ENCODE measurements at places on chromosomes 2 and 18.
A peak's percentile ranks its signal among the peaks of the same experiment; 100 is the strongest.

DNA sequence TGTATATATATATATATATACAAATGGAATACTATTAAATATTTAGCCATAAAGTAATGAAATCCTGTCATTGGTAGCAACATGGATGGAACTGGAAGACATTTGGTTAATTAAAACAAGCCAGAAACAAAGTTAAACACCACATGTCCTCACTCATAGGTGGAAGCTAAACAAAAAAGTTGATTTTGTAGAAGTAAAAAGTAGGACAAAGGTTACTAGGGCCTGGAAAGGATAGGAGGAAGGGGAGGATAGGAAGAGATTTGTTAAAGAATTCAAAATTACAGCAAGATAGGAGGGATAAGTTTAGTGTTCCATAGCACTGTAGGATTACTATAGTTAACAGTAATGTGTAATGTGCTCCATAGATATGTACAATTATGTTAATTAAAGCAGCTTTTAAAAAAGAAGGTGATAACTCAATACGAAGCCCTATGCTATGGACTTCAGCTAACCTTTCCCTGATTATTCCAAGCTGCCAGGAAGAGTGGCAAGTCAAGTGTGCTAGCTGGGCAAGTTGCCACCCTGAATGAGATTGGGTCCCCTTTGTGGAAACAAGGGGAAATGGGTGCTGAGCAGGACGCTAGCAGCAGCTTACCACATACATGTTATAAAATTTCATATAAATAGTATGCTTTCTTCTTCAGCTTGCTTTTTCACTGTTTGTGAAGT, 12.3 kb downstream of the MERTK start:
- no peak for DNase-seq

DNA sequence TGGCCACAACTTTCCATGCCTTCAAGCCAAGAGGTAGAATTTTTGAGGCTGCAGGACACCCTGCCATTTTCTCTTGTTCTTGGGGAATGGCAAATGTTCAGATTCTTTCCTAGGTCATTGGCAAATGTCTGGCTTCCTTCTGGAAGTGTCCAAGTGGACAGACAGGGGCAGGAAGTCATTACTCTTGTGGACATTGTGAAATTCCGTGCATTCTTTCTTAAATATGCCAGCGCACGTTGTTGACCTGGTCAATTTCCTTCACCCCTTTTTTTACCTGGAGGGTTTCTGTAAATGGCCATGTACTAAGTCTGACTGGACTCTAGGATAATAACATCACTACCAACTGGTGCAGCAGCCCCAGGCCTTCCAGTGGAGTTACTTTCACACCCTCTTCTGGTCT, 13.9 kb downstream of the ASB18 start:
- DNase-seq = no peak

DNA sequence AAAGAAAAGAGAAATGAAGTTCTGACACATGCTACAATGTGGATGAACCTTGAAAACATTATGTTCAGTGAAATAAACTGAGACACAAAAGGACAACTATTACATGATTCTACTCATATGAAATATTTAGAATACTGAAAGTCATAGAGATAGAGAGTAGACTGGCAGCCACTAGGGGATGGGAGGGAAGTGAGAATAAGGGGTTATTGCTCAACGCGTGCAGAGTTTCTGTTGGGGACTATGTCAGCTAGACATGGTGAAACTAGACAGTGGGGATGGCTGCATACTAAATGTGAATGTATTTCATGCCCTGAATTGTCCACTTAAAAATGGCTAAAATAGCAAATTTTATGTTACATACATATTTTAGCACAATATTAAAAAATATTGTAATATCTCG, 108.7 kb upstream of the ATL2 start:
- no peak for DNase-seq

- no peak for DNase-seq
Observed at GRCh38 chr18:9762526-9762925, 54.4 kb downstream of the RAB31 start.

DNA sequence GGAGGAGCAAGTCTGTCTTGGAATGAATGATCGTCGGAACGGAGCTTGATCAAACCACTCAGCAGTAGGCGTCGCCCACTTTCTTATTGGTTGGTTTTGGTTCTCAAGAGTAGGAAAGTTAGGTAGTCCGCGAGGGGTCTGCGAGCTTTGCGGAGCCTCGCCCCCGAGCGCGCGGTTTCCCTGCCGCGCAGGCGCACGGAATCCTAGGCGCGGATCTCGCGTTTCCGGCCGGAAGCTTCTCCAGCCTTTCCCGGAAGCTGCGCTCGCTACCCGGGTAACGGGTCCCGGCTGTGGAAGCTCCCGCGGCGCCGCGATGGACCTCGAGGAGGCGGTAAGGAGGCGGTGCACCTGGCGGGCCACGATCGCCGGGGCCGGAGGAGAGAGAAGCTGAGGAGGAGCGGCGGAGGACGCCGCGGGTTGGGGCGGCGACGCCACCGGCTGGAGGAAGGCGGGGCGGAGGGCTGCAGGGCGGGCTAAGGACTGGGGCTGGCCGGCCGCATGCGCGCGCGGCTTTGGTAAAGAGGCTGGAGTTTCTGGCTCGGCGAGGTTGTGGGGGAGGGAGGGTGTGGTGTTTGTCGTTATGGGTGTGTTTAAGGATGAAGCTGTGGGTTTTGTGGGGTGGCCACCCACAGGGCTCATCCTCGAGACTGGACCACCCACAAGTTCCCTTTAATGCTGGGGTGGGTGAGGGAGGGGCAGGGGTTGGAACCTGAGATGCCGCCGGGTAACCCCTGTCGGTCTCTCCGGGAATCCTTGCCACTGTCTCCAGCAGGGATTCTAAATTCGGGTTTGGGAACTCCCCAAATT, at the start of gene TAF1B:
TSS of gene TAF1B (plus strand) at position 246 of the 807 bp plus-strand sequence. CDS start at position 314, 68 bp downstream.
- peak; percentile 81 for DNase-seq

DNA sequence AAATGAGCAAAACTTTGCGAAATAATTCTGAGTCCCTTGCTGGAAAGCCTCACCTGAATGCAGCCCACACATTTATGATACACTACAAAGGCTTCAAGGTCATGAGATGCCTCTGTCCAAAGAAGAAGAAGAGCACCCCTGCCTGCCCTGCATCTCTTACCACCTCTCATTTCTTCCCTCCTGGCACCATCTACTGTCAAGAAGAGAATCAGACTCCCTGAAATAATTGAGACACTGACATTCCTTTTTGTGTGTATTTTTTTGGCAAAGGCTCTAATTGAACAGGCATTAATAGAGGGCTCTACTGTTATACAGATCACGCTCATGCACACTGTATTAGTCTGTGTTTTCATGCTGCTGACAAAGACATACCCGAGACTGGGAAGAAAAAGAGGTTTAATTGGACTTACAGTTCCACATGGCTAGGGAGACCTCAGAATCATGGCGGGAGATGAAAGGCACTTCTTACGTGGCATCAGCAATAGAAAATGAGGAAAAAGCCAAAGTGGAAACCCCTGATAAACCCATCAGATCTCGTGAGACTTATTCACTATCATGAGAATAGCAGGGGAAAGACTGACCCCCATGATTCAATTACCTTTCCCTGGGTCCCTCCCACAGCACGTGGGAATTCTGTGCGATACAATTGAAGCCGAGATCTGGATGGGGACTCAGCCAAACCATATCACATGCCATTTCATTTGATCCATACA, 176.3 kb downstream of the ALPK2 start:
- no peak for DNase-seq

DNA sequence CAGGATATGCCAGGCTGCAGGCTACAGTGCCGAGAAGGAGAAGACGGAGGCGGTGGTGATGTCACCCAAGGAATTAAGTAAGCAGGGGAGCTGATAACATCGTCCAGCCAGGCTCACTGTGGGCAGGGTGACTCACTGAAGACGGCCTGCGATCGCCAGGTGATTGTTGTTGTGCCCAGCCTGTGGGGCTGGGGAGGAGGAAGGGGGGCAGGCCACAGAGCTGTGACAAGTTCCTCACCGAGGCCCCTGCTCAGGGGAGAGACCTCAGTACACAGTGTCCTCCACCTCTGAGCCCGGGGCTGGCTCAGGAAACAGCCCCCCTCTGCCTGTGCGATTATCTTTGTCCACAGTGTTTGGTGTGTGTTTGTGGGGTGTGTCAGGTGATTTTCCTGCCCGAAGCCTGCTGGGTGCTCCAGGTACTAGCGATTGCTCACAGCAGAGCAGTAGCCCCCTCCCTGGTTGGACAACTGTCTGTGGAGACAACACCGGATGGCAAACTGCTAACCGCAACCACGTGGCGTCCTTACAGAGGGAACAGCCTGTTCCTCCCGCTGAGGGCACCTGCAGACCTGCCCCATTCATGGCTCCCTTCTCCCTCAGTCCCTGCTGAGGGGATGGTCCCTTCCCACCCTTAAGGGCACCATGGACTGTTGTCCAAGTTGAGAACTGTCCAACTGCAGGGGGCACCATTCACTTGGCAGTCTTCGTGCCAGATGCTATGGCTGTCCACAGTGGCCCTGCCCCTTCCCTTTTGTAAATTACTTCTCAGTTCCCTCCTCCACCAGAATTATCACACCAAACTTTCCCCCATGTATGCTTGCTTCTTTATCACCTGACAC, 95.1 kb downstream of the ZFP36L2 start:
- DNase-seq = peak; percentile 88

DNA sequence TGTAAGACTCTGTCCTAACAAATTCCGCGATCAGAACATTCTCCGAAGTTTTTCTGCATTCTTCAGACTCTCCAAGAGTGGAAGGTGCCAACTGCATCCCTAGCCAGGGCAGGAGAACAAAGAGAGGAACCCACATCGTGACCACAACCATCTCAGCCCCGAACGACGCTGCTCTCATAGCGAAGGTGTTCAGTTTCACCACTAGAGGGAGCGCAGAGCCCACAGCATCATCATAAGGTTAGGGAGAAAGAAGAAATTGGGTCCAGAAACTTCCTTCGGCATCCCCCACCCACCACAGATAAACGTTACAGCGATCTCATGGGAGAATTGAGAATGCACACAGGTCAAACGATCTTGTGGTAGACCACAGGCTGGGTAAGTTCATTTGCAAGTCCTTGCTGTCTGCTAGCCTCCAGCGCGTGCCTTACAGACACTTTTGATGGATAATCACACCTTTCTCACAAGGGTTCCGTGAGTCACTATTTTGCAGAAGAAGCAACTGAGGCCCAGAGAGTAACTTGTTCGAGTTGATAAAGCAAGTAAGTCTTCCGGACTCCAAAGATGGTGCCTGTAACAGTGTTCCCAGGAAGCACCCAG, 53.7 kb upstream of the ARL4C start:
- peak; percentile 58 for DNase-seq

GRCh38 chr18:63617915-63618234, 26.2 kb downstream of the SERPINB4 start:
- DNase-seq = no peak

GRCh38 chr2:1421731-1422130, 8.5 kb downstream of the TPO start:
- DNase-seq = no peak

- DNase-seq = peak; percentile 47
Observed at GRCh38 chr2:144671695-144672455, 152.0 kb upstream of the ZEB2 start.

- DNase-seq = no peak
Observed at GRCh38 chr2:7880126-7880525, 801.7 kb upstream of the ID2 start.

GRCh38 chr2:109301746-109302145, 172.7 kb downstream of the SH3RF3 start:
- DNase-seq = no peak

- DNase-seq = no peak
Observed at GRCh38 chr2:33184041-33184440, 237.3 kb downstream of the LTBP1 start.
